Glutamatergic neuron (in vitro differentiated cells): ENCODE measurements at places on chromosomes 1 and 21. TPM values are rescaled to one million over a fixed set of nuclear protein-coding genes. Genes with fewer than 3 reads are reported as not detected.

GRCh38 chr21:44456214-44456914 is 1.1 kb downstream of the LRRC3 start:
- DNase-seq = no peak

DNA sequence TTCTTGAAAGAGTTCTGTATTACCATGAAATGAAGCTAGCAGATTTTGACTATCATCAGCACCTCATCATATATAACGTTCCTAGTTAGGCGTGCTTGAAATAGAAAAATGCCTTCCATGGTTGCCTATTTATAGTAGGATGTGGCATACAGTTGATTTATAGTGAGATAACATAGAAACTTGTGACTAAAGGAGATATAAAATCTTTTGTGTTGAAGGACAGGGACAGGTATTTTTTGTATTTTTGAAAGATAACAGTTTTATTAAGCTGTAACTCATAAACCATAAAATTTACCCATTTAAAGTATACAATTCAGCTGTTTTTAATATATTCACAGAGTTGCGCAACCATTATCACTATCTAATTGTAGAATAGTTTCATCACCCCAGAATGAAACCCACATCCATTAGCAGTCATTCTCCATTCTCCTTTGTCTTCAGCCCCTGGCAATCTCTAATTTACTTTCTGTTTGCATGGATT is 19.3 kb downstream of the SPEN start:
- DNase-seq = no peak

GRCh38 chr1:39677645-39678044 is 5.7 kb upstream of the NT5C1A start:
- no peak for DNase-seq

- no peak for DNase-seq
Observed at GRCh38 chr1:11285883-11286734, 13.1 kb downstream of the UBIAD1 start.

DNA sequence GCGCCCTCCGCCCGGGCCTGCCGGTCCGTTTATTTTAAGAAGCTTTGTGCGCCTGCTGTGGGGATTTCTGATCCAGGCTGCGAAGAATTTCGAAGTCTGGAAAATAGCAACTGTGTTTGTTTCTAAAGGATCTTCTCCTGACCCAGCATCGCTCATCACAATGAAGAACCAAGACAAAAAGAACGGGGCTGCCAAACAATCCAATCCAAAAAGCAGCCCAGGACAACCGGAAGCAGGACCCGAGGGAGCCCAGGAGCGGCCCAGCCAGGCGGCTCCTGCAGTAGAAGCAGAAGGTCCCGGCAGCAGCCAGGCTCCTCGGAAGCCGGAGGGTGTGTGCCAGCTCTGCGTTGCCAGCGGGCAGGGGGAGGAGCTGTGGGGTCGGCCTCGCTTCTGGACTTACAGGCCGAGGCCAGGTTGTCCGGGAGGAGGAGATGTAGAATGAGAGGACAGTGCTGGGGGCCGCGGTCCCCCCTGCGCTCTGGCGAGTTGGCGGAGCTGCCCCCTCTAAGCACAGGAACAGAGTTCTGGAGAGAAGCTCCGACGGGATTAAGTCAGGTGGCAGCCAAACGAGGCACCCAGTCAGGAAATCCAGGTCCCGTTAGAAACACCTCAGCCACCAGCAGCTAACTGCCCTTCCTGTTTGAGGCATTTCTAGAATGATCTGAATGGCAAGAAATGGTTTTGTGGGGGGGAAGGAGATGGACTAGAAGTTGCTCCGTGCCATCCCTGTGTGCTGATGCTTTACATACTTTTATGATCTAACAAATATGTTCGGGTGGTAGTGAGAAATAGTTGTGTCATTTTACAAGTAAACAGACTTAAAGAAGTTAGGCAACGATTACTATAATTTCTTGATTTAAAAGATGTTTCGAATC is 948 bp downstream of the TXLNA start:
- DNase-seq = peak; percentile 74

DNA sequence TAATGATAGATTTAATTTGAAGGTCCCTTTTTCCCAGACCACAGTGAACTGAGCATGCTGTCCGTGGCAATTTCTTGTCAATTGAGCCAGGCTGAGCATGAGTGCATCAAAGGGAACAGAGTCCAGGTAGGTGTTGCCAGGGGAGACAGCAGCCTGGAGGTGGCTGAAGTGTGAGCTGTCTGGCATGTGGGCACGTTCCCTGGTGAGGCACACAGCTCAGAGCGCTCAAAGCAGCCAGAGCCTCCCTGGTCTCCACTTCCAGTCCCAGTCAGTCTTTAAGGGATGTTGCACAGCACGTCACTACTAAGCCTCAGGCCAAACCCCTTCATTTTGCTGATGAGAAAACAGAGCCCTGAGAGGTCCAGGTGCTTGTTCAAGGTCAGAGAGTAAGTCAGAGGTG is 251.4 kb downstream of the MATN1 start:
- no peak for DNase-seq

DNA sequence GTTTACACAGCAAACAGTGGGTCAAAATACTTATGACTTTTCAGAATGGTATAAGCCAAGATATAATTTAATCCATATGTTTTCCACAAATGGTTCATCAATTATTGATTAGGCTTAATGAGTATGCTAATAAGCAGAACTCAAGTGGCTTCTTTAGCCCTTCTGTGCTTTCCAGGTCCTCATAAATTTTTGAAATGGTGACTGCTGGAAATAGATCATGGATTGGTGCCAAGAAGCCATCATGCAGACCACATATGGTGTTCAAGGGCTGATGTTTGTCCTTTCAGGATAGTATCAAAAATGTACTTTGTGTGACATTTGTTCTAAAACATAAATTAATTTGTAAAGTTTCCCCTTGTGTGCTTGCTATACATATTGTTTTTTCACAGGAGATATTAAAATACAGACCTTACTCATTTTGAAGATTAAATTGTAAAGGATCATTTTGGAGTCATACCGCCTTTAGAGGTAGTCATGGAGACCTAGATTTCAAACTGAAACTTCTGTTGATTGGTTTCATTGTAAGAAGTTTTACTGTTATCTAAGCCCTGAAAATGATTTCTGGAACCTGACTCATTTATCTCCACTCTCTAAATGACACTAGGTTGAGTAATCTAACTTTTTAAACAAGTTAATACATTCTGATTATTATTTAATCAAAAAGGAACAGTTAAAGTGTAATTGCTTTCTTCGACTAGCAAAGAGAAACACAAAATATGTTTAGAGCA is 507.9 kb downstream of the PLA2G4A start:
- no peak for DNase-seq

DNA sequence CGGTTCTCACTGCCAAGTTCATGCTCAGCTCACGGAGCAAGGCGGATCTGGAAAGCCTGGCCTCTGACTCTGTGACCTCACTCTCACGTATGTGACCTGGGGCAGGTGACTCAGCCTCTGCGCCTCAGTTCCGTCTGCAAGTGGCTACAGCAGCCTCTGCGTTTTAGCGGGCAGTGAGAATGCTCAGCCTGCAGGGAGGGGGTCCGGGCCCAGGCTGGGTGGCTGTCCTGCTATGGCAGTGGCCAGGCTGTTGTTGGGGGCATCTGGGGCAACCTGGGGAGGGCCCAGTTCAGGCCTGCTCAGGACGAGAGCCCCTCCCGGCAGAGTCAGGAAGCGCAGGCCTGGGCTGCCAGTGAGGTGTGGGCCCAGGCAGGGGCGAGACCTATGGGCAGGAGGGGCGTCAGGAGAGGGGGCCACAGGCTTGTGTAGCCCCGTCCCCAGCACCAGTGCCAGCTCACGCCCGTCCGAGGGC is 27.9 kb downstream of the ARHGEF16 start:
- no peak for DNase-seq

DNA sequence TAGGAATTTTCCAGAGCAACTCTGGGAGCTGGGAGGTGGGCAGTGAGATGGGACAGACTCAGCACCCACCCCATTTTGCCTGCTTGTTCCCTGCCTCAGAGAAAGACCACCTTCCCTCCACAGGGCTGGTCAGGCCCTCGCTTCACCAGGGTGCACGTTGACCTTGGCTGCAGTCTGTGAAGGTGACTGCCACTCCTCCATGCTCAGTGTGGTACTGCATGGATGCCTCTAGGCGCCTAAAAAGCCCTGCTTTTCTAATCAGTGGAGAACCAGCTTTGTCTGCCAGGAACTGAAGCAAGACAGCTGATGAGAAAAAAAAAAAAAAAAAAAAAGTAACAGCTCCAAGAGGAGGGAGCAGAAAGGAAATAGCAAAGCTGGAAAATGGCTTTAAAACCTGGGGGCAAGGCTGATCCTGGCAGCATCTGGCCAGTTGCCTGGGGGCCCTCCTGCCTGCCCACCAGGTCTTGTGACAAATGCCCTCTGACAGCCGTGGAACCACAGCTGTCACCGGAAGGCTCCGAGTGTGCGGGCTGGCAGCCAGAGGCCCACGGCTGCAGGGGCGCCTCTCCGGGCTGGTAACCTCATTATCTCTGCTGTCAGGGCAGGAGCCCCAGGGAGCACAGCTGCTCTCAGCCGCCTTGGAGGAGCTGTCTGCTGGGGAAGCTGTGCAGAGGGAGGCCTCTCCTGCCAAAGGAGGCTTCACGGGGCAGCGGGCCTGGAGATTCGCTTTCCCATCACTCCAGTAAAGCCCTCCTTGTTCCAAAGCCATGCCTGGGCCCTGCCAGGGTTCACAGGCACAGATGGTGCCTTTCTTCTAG is 13.7 kb downstream of the KIAA1614 start:
- peak; percentile 84 for DNase-seq

GRCh38 chr1:29121936-29122681 is 1.6 kb downstream of the TMEM200B start:
- DNase-seq = peak; percentile 66

GRCh38 chr1:54545916-54546635 is 2.0 kb upstream of the ACOT11 start:
- DNase-seq = no peak

GRCh38 chr1:82044111-82044510 is 243.4 kb downstream of the ADGRL2 start:
- DNase-seq = no peak

- DNase-seq = no peak
Observed at GRCh38 chr1:213399695-213400094, 348.7 kb downstream of the RPS6KC1 start.

GRCh38 chr1:118264343-118264742 is 79.3 kb upstream of the SPAG17 start:
- no peak for DNase-seq

DNA sequence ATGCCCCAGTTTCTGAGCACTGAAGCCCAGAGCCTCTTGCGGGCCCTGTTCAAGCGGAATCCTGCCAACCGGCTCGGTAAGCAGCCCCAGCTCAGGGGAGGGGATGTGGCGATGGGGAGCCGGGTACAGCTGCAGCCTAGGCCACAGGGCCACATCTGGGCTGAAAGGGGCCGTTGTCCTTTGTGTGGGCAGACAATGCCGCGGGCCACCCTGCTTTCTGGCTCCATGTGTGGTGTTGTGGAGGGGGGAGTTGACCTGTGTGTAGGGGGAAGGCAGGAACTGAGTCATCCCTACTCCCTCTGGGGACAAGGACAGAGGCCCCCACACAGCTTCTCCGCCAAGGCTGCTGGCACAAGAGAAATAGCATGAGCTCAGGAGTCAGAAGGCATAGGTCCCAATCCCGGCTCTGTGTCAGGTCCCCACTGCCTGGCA is 26.0 kb downstream of the RPS6KA1 start:
- no peak for DNase-seq

- DNase-seq = no peak
Observed at GRCh38 chr1:237239248-237239647, 197.3 kb downstream of the RYR2 start.

DNA sequence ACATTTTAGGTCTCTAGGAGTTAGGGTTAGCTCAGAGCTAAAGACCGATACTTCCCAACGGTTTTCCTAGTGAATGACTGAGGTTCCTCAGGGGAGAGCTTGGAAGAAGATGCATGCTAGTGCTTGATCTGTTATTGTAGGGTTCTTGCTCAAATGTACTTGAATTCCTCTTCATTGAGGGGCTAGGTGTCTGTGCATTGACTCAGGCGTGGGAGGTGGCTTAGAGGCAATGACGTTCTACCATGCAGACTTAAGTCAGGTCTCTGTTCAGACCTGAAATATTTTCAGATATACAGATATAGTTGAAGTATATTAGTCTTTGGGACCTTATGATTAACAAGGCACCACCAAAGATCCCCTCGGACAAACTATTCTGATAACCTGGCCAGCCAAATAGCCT is 23.5 kb downstream of the S100A10 start:
- no peak for DNase-seq

- DNase-seq = no peak
Observed at GRCh38 chr1:197415221-197415620, 147.2 kb downstream of the CRB1 start.

- no peak for DNase-seq
Observed at GRCh38 chr21:39037807-39038405, 145.3 kb downstream of the PSMG1 start.

DNA sequence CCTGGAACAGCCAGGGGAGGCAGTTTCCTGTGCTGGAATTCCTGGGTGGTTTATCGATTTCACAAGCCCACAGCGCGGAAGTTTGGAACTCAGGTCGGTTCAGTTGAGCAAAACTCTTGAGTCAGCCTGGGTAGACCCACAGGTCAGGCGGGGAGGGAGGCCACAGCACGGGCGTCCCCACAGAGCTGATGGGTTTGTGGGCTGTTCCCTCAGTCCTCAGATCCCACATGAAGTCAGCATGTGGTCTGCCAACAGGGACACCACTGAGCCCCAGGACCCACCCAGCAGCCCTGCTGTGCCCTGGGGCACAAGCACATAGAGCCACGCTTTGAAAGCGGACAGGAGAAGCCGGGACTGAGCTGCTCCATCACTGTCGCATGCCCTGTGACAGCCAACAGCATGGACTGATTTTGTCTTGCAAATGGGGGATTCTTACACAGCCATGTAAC is 17.4 kb downstream of the BMP8A start:
- no peak for DNase-seq

DNA sequence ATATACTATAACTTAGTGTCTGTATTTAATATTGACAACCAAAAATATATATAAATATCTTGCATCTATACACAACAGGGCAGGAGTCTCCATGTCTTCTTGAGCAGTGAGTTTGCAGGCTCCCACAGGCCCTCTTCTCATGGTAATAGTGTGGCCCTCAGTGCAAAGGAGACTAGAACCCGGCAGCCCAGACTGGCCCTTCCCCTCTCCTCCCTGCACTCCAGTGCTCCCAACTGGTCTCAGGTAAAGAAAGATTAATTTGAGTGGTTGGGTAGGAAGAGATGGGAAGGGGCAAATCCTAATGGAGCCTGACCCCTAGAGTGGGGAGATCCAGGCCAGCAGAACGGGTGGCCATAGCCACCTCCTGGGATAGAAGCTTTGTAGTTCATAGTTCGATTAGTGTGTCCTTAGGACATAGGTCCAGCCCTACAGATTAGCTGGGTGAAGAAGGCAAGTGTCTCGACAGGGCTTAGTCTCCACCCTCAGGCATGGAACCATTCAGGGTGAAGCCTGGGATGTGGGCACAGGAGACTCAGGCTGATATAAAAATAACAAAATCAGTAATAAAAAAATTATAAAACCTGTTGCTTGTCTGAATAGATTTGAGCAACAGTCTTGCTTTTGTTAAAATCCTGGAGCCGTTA is 32.3 kb downstream of the SLC2A1 start:
- no peak for DNase-seq

Gene TSPEAR
- total RNA-seq = not detected

Gene OR2AK2
- total RNA-seq = 0.49 TPM

Gene RNF186
- total RNA-seq = not detected

Gene TMEM79
- total RNA-seq = 2.4 TPM

Gene SLC2A5
- 0.64 TPM for total RNA-seq

Gene RLF
- total RNA-seq = 15.0 TPM

Gene PRRC2C
- 201 TPM for total RNA-seq

Gene RAVER2
- total RNA-seq = 4.4 TPM

Gene RPRD2
- total RNA-seq = 26.9 TPM

Gene CHI3L2
- total RNA-seq = not detected

Gene CENPL
- total RNA-seq = 4.3 TPM

Gene RIPPLY3
- total RNA-seq = not detected

Gene SH2D5
- 1.2 TPM for total RNA-seq

Gene ANKRD34A
- total RNA-seq = 0.59 TPM

Gene KIF2C
- 8.6 TPM for total RNA-seq

Gene GBP2
- total RNA-seq = not detected
